ENCODE measurements at places on chromosomes 12 and 14.

GRCh38 chr14:102370305-102370809 is 7.6 kb downstream of the TECPR2 start:
- H3K4me3 ChIP-seq, result no peak overlapping the region
- peaks cover 25% of the 10 kb centered on the region for H3K4me1 ChIP-seq
- peak overlapping the region; percentile 4 for H3K27ac ChIP-seq
- H3K36me3 ChIP-seq, result peaks cover 2% of the 10 kb centered on the region

- H3K27me3 ChIP-seq, result peaks cover 31% of the 10 kb centered on the region
- no peaks in the 10 kb centered on the region for H3K4me1 ChIP-seq
- no peak overlapping the region for H3K4me3 ChIP-seq
- H3K27ac ChIP-seq, result no peak overlapping the region
- DNase-seq, result no peak
Observed at GRCh38 chr12:18939051-18939450, 190.5 kb upstream of the PLEKHA5 start.

DNA sequence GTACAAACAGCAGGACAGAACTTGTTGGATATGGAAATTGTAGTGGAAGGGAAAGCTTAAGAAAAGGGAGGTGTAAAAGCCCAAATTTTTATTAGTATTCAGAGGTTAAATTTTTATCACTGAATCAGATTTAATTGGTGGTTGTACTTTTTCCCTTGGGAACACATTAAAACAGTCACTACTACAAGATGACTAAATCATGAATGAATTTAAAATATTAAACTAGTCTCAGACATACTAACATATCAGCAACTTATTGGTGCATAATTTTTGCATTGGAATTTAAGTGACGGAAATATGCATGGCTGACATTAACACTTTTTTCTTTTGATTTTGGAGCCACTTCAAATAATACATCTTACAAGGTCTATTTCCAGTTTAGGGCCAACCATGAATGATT is 27.6 kb downstream of the SAMD4A start:
- DNase-seq, result no peak
- H3K36me3 ChIP-seq, result peaks cover 2% of the 10 kb centered on the region
- peaks cover 97% of the 10 kb centered on the region for H3K27me3 ChIP-seq
- no peaks in the 10 kb centered on the region for H3K4me1 ChIP-seq
- H3K4me3 ChIP-seq, result no peak overlapping the region
- no peak overlapping the region for H3K27ac ChIP-seq

DNA sequence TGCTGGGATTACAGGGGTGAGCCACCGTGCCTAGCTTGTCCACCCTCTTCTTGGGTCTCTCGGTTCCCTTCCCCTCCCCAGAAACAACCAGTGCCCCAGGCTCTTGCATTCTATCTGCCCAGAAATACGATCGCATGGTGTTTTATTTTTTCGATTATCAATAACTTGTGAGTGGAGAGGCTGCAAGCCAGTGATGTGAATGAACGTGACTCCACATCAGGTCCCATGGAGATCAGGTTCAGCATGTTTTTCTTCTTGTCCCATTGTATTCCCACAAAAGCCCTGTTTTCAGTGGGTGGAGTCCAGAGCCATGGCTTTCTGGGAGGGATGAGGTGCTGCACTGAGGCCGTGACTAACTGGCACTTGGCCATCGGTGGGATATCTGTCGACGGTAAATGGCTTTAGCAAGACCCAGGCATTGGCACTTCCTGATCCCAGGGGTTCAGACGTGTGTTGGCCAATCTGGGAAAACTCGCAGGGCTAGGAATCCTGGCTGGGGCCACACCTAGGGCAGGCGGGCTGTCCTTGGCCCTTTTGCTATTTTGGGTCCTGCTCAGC is 12.7 kb upstream of the HNF1A start:
- no peaks in the 10 kb centered on the region for H3K36me3 ChIP-seq
- no peak overlapping the region for H3K4me3 ChIP-seq
- H3K27ac ChIP-seq, result no peak overlapping the region
- no peaks in the 10 kb centered on the region for H3K27me3 ChIP-seq
- no peak for DNase-seq

- H3K4me3 ChIP-seq, result no peak overlapping the region
- H3K27me3 ChIP-seq, result peaks cover 27% of the 10 kb centered on the region
- H3K27ac ChIP-seq, result no peak overlapping the region
- DNase-seq, result no peak
Observed at GRCh38 chr12:49330032-49330619, 6.9 kb downstream of the C1QL4 start.

DNA sequence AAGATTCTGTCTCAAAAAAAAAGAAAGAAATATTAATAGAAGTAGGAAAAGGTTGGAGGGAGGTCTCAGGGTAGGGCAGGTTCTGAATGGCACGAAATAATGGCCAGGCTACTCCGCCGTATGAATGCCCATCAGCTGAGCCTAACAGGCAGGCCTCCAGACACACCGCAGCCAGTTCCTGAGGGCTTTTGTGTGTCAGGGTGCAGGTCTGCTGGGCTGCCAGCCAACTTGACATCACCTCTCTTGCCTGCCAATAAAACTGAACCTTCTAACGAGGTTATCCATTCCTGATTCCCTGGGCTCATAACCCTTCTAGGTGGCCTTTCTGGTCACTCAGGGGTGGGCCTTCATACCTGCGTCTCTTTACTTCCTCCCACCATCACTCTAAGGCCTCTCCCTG is 3.0 kb downstream of the IFI27 start:
- H3K36me3 ChIP-seq, result peaks cover 5% of the 10 kb centered on the region
- no peak overlapping the region for H3K4me3 ChIP-seq
- peaks cover 67% of the 10 kb centered on the region for H3K27me3 ChIP-seq
- no peaks in the 10 kb centered on the region for H3K4me1 ChIP-seq
- no peak overlapping the region for H3K27ac ChIP-seq

DNA sequence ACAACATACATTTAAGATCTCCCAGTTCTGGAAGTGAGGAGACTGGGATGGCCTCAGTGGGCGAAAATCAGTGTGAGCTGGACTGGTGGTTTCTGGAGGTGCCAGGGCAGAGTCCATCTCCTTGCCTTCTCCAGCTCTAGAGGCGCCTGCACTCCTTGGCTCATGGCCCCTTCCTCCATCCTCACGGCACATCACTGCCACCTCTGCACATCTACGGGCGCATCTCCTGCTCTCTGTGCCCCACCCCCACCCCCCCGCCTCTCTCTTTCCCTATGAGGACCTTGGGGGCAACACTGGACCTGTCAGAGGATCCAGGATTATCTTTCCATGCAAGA is 62.8 kb upstream of the DIO3 start:
- DNase-seq, result no peak
- no peak overlapping the region for H3K4me3 ChIP-seq
- H3K27me3 ChIP-seq, result peaks cover 88% of the 10 kb centered on the region
- H3K4me1 ChIP-seq, result no peaks in the 10 kb centered on the region
- H3K36me3 ChIP-seq, result no peaks in the 10 kb centered on the region
- H3K27ac ChIP-seq, result no peak overlapping the region

Data from central memory CD8-positive, alpha-beta T cell (primary cell).